ENCODE measurements at places on chromosomes 7 and 10. TPM values are rescaled to one million over a fixed set of nuclear protein-coding genes. Genes with fewer than 3 reads are reported as not detected.

CYP2C19 gene
- 46.4 TPM for total RNA-seq

DNA sequence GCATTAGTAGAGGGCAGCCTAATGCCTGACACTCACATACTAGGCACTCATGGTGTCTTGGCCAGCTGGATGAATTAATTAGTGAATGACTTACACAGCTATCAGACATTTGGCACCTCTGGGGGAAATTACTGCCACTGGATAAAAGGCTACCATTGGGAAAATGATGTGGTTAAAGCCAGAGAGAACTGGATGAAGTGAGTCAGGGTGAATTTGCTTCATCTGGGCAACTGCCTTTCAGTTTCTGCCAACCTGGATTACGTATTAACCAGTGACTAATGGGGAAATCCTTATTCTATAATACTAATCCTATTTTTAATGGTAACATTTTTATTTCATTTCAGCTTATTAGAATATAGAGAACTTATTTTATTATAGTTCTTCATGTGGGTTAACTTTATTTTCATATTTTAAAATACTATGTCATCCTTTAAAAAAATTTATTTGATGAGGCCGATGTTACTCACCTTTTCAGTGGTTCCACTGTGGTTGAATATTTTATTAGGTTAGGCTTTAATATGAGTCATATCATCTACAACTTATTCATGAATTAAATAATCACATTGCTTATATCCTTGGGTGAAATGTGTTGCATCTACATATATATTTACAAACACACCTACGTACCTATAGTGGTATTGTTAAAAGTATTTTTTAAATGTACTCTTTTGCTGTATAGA is 85.6 kb upstream of the CAPZA2 start:
- DNase-seq, result peak; percentile 41

GRCh38 chr7:55149001-55149400 is 130.2 kb downstream of the EGFR start:
- no peak for DNase-seq

GRCh38 chr10:59585046-59585700 is 124.5 kb downstream of the SLC16A9 start:
- DNase-seq, result no peak

GRCh38 chr10:116270771-116271592 is 2.0 kb downstream of the GFRA1 start:
- peak; percentile 19 for DNase-seq

- no peak for DNase-seq
Observed at GRCh38 chr7:22150221-22150620, 204.5 kb upstream of the CDCA7L start.

DNA sequence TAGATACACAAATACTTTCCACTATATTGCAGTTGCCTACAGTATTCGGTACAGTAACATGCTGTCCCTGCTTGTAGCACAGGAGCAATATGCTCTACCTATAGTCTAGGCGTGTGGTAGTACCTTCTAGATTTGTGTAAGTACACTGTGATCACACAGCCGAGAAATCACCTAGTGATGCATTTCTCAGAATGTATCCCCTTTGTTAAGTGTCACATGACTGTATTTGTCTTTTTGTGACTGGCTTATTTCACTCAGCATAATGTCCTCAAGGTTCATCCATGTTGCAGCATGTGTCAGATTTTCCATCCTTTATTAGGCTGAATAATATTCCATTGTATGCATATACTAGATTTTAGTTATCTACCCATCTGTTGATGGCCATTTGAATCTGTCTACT is 61.9 kb downstream of the BTRC start:
- no peak for DNase-seq

- no peak for DNase-seq
Observed at GRCh38 chr7:128350708-128351295, 7.1 kb upstream of the RBM28 start.

DNA sequence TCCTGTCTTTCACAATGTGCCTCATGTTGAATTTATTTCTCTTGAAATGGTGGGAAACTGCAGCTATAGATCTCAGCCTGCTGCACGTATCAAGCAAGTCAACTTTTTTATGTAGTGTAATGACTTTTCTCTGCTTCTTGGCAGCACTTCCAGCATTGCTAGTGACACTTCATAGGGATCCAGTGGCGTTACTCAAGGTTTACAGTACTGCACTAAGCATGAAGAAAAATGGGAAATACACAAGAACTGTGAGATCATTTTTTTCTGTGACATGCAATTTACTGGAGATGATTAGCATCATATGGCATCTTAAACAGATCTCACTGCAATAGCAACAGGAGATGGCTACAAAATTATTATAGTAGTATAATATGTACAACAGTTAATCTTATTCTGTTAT is 90.9 kb downstream of the POLR1F start:
- DNase-seq, result no peak

GRCh38 chr7:84302949-84303348 is 108.4 kb upstream of the SEMA3A start:
- DNase-seq, result no peak

DNA sequence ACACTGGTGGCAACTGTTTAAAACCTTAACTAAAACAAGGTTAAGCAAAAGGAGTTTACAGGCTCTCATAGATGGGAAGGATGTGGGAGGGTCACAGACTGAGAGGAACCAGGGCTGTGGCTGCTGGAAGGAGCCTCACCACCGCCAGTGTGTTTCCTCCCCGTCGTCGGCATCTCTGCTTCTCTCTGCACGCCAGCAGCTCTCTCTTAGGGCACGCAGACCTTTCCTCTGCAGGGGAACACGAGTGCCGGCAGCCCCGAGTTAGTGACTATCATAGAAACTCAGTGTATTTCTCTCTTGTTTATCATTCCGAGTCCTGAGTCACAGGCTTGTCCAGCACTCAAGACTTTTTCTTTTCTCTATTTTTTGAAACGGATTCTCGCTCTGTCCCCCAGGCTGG is 8.1 kb upstream of the SH2D4B start:
- DNase-seq, result no peak

Measured in hepatocyte (in vitro differentiated cells).